ENCODE measurements at places on chromosomes 6 and 20.

GRCh38 chr20:3251806-3252205 lies 12.8 kb upstream of the SLC4A11 start:
- DNase-seq = no peak

- DNase-seq = no peak
These were observed 22.2 kb downstream of the XRN2 start for GRCh38 chr20:21325296-21325695.

GRCh38 chr20:57032847-57033246 lies 233.6 kb downstream of the BMP7 start:
- no peak for DNase-seq

DNA sequence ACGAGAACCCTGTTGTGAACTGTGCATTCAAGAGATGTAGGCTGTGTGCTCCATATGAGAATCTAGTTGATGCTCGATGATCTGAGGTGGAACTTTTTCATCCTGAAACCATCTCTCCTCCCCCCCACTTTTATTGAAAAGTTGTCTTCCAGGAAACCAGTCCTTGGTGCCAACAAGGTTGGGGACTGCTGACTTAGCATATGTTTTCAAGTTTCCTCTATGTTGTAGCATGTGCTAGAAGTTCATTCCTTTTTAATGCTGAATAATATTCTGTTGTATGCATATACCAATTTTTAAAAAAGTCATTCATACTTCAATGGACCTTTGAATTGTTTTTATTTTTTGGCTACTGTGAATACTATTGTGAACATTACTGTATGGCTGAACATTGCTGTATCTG lies 27.2 kb downstream of the CARMIL1 start:
- no peak for DNase-seq

- no peak for DNase-seq
These were observed 24.0 kb downstream of the CMTR1 start for GRCh38 chr6:37456816-37457560.

DNA sequence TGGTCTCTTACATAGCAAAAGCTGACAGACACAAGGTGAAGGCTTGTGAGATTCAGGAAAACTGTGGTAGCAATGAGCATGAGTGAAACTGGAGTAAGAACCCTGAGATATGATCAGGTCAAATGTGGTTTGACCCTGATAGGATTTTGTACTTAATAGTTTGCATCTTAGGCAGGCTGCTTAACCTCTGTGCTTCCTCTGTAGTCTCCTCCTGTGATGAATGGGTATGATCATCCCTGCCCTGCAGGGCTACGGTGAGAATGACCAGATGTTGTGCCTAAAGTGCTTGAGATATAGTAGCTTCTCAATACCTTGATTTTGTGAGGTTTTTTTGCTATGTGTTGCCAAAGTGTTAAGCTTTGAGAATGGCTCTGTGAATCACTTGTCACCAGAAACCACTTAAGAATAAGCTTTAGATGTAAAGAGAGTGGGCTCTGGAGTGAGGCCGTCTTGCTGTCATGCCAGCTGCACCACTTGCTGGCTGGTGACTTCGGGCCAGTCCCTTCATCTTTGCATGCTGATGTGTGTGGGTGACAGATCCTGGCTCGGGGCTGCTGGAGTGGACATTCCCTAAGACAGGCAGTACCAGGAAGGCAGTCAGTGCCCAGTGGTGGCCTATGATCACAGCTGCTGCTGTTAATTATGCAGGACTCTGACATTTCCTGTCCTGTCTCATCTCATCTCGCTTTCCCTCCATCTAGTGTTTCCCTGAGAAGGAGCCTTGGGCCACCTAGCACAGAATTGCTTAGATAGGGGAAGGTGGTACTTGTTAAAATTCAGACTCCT lies 254.7 kb downstream of the NFATC2 start:
- DNase-seq = no peak

DNA sequence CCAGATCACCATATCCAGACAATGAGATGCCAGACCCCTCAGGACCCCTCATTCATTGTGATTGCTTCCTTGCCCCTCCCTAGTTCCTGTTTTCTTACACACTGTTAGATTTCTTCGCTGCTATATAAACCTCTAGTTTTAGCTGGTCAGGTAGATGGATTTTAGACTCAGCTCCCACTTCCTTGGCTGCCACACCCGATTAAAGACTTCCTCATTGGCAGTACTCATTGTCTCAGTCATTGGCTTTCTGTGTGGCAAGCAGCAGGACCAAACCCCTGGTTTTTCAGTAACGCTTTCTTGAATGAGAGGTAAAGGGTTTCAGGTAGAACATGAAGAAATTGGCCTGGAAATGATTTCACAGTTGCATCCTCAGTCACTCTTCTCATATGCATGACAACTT lies 47.9 kb downstream of the QRSL1 start:
- no peak for DNase-seq

DNA sequence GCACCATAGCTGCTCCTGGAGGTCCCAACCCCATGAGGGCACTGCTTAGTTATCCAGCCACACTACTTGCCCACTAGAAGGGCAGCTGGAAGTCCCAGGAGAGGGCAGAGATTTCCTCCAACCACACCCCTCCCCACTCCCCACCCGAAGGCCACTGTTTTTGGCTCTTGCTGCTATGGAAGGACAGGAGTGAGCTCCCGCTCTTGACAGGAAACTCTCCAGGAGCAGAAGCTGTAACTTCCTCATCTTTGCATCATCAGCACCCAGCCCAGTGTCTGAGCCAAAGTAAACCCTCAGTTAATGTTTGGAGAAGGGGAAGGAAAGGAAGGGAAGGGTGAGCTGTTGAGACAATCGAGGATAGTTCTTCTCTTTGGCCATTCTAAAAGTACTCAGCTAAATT lies 120.7 kb downstream of the MTFR2 start:
- DNase-seq = no peak

DNA sequence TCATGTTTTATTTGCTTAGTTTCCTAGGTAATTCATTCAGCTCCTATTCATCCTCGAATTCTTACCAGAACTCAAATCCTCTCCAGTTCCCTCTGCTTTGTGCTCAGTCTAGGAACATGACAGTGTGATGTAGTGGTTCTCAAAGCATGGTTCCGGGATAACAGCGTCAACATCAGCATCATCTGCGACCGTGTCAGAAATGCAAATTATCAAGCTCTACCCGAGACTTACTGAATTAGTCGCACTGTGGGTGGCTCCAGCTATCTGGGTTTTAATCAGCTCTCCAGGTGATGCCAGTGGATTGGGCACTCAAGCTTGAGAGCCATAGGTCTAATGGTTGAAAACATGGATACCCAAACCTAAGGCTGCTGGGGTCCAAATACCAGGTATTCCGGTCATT lies 7.7 kb upstream of the STK35 start:
- DNase-seq = no peak

DNA sequence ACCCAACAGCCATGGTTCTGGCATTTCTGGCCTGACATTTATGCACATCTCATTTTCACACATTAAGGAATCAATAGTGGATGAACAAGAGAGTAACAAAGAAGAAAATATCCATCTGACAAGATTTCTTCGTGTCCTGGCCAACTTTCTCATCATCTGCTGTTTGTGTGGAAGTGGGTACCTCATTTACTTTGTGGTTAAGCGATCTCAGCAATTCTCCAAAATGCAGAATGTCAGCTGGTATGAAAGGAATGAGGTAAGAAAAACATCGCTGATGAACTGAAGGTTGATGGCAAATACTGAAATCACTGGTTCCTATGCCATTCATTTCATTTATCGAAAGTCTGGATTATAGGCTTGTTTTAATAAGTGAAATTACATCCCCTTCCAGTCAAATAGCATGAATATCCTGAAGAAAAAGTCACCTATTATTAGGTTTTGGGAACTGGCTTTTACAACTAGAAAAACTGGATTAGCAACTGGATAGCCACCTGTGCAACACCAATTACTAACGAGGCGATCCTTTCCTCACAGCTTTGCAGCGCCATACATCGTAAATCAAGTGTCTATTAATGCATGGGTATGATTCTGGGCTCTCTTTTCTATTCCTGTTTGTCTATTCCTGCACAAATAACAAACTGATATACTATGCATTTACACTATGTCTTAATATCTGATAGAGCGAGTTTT lies 50.2 kb upstream of the NOP56 start:
- no peak for DNase-seq

DNA sequence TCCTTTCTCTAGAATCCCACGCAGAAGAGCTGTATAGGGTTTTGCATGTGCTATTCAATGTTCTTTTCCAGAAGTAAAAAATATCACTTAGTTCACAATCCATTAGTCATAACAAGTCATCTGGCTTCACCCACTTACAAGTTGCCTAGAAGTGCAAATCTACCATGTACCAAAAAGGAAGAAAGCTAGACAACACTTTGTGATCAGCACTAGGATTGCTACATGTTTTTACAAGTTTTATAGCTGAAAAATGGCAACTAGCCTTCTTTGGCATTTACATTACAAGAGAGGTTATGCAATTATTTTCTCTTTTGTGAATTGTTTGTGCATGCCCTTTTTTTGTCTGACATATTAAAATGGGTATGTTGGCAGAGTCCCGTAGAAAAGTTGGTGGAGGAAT lies 85.6 kb upstream of the PTPRK start:
- no peak for DNase-seq

DNA sequence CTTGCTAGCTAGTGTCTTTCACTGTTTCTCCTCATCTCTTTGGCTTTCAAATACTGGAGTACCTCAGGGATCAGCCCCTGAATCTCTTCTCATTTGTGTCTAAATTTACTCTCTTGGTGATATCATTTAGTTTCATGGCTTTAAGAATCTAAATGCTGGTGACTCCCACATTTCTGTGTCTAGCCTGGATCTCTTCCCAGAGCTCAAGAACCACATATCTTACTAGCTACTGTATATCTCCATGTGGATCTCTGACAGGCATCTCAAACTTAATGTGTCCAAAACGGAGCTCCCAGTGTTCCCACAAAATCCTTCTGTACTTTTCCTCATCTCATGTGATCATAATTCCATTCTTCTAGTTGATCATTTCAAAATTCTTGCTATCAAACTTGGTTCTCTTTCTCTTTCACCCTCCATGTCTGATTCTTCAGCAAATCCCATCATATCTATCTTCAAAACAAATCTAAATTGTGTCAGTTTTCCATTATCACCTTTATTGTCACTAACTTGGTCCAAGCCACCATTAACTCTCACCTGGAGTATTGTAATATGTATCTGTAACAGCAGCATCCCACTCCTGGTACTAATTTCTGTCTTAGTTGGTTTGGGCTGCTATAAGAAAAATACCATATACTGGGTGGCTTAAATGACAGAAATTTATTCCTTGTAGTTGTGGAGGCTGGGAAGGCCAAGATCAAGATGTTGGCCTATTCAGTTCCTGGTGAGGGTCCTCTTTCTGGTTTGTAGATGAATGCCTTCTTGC lies 45.9 kb downstream of the CCDC170 start:
- DNase-seq = no peak

DNA sequence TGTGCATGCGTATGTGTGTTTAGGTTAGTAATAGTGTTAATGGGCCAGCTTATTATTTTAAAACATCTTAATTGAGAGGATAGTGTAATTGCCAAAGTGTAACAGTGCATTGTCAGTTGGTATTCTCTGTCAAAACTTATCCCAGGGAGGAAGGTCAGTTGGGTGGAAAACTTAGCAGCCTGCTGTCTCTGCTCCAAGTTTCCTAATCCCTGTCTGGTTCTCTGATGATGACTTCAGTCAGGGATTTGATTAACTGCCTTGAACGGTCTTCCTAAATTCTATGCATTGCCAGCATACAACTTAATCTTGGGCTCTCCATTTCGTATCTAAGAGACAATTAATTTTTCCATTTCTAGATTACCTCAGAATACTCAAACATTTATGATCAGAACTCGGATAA lies 51.1 kb downstream of the L3MBTL3 start:
- DNase-seq = no peak

- no peak for DNase-seq
These were observed 100.3 kb downstream of the EDN3 start for GRCh38 chr20:59400708-59401107.

- DNase-seq = no peak
These were observed 180.2 kb downstream of the PTPRT start for GRCh38 chr20:43009532-43009931.

DNA sequence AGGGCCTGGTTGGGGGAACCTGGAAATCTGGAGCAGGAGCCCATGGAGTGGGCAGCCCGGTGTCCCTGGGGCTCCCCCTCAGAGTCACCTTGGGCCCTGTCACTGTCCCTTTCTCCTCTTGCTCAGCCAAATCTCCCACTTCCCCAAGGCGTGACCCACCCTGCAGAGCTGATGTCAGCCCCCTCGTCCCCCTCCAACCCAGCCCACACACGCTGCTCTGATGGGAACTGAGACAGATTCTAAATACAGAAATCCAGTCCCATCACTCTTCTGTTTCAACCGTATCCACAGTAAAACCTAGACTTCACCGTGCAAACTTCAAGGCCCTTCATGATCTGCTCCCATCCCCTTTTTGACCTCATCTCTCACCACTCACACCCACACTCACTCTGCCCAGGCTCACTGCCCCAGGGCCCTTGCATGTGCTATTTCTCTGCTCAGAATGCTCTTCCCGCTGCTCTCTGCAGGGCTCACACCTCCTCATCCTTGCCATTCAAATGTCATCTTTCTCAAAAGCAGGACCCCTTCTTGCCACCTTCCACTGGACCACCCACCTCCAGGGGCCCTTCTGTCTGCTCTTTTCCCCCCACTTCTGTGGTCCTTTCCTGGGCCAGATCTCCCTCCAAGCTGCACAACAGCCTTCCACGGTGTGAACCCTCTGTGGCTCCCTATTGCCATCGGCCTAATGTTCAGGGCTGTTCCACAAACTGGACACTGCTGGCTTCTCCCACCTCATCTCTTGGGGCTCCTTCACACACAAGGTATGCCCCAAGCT lies 16.6 kb downstream of the TGM2 start:
- no peak for DNase-seq

DNA sequence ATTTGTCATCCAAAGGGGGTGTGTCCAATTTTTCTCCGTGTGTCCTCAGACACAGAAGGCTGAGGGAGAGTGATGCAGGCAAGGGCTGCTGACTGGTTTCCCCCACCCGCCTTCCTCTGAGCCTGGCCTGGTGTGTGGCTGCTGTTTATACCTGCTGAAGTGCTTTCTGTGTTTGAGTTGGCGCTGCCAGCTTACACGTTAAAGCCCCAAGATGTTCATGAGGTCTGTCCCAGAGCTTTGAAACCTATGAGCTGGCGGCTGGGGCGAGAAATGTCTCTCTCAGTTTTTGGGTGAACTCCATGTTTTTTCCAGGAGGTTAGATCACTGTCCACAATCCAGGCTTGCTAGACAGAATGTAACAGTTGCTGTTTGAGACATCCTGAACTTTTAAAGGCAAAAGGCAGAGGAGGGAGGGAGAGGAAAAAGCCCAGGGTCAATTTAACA lies 69.0 kb upstream of the CCN2 start:
- DNase-seq = no peak

GRCh38 chr6:149037051-149037671 lies 280.4 kb upstream of the TAB2 start:
- DNase-seq = peak; percentile 18

GRCh38 chr6:160960839-160961238 lies 30.7 kb upstream of the MAP3K4 start:
- no peak for DNase-seq

GRCh38 chr6:11978169-11978987 lies 33.7 kb upstream of the HIVEP1 start:
- DNase-seq = no peak

GRCh38 chr20:41670631-41671030 lies 52.5 kb upstream of the CHD6 start:
- DNase-seq = no peak

- DNase-seq = no peak
These were observed 706 bp upstream of the NANP start for GRCh38 chr20:25624500-25624939.

Data from NCI-H1092 (cell line).